Kidney epithelial cell (primary cell): ENCODE measurements at places on chromosomes 12 and 14.

GRCh38 chr14:66085224-66085623, 400.9 kb upstream of the CCDC196 start:
- no peak for DNase-seq

- no peak for DNase-seq
Observed at GRCh38 chr12:56382611-56383010, 20.0 kb upstream of the APOF start.

GRCh38 chr14:78356391-78356790, 186.2 kb downstream of the NRXN3 start:
- DNase-seq = no peak

- DNase-seq = no peak
Observed at GRCh38 chr14:45891417-45892080, 638.5 kb upstream of the MIS18BP1 start.
